ENCODE measurements at places on chromosomes 7 and 10.

DNA sequence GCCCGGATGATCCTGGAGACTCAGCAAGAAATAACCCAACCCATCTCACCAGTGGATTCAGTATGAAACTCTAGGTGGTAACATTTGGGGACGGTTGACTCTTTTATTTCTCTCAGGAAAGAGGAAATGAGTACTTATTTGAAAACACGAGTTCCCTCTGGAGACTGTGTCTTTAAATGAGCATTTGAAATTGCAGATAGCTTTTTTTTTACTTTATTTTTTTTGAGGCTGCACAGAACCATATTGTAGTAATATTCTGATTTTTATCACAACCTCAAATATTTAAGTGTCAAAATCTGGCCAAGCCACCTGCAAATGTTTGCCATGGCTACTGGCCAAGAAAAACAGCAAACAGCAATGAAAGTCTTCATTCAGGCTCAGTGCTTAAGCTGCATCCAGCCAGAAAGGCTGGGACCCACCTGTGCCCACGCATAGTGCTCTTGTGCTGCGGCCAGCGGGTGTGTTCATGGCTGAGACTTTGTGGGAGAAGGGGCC, 160.8 kb downstream of the CREB5 start:
- no peak for DNase-seq

- no peak for DNase-seq
Measured at GRCh38 chr10:17239345-17240085, 11.5 kb downstream of the VIM start.

DNA sequence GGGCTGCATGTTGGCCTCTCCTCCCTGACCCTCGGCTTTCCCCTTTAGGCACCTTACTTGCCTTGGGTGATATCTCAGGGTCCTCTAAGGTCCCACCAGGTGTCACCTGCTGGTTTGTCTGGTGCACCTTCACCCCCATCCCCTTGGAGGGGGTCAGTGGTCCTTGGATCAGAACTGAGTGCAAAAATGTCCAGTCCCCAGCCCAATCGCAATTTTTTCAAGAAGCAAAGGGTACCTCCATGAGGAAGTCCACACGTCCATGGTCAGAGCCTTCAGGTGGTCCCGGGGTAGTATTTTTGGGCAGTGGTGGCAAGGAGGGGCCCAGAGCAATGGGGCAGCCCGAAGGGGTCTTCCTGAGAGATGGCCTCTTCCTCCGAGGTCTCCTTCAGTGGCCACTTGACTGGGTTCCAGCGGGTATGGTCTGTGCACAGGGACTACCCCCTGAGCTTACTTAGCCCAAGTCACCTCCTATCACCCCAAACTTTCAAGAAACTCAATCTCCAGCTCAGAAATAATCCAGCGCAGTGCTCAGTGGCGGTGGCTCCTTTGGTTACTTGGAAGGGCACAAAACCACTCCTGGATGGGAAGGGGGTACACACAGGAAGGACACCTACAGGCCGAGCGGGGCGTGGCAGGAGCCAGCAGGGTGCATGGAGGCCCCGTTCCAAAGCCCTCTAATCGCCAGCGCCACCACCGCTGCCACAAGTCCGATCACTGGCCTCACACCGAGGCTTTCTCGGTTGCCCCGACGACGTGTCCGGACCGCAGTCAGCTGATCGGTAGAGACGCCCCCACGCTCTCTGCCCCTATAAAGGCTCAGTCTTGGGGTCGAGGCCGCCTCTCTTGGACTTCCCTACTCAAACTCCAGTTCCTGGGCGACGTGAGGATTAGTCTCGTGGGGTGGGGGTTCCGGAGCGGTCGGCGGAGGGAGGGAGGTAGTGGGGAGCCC, 4.5 kb downstream of the SAP25 start:
- peak; percentile 68 for DNase-seq

DNA sequence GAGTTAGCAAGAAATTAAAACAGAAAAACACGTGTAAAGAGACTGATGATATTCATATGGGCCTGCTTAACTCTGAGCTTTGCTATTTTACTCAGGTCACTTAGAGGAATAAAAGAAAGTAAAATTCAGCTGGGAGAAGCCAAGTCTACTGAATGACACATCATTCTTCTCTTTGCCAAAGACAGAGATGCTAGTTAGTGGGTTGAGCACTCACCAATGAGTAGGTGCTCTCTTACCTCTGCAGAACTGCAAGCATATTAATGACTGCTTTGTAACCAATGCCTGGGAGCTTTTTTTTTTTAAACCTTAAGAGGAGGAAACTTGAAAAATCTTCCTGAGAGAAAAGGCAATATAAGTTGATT, 44.8 kb upstream of the BAMBI start:
- no peak for DNase-seq

- no peak for DNase-seq
Measured at GRCh38 chr7:91694351-91694841, 186.1 kb downstream of the MTERF1 start.

GRCh38 chr10:29993319-29993915, 66.0 kb downstream of the JCAD start:
- DNase-seq: no peak

DNA sequence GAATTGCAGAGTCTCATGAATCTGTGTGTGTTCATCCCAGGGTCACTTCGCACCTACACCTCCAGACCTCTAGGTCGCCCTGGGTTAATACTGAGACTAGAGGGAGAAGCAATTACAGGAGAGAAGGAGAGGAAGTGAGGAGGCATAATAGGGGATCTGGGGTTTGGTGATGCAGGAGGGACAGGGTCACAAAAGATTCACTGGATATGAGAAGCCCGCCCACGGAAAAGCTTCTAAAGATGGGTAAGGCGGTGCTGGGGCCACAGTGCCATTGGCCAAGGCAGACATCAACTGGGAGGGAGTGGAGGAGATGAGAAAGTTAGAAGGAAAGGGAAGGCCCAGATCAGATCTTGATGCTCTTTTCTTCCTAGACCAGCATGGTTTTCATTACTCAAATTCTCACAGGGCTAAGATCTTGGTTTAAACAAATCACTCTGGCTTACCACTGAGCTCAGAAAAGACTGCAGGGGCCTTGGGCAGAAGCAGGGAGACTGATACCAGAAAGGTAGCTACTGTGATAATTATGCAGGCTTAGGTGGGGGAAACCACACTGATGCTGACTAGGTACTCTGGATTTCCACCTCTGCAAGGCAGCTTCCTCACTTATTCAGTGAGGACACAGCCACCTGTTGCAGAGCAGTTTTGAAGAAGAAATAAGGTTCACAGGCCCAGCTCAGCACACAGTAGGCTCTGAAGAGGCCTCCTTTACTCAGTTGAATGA, 17.4 kb upstream of the ZNF273 start:
- DNase-seq: no peak

GRCh38 chr7:35909870-35910357, 109.1 kb downstream of the SEPTIN7 start:
- DNase-seq: no peak

DNA sequence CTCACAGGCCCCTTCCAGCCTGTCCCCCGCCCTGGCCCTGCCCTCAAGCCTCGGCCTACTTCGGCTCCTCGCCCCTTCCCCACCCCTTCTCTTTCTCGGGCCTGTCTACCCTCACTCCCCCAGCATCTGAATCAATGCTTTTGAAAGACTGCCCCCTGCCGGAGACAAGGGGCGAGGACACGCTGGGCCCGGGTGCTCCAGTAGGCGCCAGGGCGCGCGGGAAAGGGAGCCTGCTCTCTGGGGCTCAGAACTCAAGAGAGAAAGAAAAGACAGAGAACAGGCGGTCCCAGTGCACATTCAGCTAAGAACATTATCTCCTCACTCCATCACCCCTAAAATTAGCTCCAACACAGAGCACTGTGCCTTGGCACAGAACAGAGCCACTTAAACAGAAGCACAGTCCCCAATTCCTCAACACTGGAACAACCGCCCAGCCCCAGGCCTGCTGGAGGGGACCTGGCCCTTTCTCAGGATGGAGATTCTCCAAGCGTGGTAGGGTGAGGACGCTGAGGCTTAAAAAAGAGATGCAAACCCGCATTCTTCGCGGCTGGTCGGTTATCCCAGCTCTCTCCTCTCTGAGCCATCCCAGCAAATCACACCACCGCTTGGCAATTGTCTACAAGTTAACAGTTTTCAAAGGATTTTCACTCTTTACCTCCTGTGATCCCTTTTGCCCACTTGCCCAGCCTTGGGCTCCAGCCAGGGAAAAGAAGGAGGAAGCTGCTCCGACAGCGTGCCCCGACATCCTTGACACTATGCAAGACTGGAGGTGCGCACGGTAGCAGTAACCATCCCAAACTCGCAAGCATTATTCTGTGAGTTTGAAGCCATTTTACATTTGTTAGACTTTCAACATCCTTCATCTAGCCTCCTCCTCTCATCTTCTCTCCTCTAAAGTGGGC, 2.1 kb downstream of the GIGYF1 start:
- peak; percentile 88 for DNase-seq

GRCh38 chr10:50393784-50394467, 142.6 kb upstream of the ASAH2 start:
- DNase-seq: no peak

DNA sequence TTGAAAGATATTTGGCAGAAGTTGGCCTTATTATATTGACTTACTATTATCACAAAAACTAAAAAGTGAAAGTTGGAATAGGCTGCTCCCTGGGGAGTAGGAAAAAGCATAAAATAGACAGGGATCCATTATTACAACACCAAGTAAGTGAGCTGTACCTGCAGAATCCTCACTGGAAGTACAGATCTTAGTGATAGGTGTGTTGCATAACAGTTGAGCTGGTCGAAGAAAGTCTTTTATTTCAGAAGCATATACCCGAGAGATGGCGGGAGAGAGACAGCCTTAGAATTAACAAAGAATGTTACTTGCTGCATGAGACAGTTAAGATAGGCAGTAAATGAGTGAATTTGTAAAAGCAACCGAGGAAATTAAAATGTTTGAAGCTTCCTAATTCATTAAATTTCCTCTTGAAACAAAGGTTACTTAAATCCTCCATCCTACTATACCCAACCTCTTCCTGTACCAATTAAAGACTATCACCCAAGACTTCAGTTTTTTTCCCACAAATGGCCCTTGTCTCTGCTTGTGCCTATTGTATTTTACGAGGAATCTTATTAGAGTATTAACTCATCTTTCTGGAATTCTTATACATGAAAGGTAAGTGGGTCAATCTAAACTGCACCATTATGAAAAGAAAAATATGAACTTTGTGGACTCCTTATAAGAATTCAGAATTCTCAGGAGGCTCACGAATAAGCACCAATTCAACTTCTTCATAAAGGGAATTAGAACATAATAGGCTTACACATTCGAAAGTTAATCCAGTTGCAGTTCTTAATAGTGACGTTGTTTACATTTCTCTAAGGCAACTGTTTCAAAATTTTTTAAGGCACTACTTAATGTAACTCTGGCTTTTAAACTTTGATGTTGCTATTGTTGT, 56.2 kb downstream of the CREM start:
- no peak for DNase-seq

GRCh38 chr10:89043052-89043451, 52.5 kb downstream of the FAS start:
- no peak for DNase-seq

GRCh38 chr10:3567291-3567963, 217.6 kb downstream of the KLF6 start:
- DNase-seq: no peak

GRCh38 chr10:113961182-113962031, 82.3 kb upstream of the ADRB1 start:
- DNase-seq: peak; percentile 60

- no peak for DNase-seq
Measured at GRCh38 chr10:51699145-51699474, 285 bp downstream of the CSTF2T start.

DNA sequence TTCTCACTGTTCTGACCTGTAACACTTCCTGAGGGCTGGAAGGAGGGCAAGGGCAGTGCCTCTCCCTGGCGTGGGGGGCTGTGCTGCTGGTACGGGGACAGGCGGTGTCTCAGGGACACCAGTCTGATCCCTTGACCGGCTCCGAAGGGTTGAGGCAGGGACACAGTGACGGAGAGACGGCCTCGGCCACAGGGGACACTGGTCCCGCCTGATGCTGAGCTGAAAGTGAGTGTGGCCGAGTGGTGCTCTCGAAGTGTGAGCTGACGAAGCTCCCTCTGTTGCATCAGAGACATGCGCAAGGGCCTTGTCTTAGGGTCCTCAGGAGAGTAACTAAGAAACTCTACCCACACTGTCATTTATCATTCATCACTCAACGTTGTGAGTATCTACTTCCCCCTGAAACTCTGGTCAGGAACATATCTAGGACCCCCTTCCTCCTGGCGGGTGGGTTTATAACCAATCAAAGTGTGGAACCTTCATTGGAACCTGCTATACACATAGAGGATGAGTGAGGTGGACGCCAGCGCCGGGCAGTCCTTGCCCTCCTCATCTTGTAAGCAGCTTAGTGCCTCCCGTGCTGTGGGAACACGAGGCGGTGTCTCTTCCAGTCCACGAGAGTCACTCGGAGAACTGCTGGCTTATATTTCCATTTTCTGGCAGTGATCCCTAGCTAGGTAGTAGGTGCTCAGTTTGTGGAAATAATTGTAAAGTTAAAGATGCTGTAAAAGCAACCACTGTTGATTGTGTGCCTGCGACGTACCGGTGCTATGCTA, 283.1 kb downstream of the DNAJB6 start:
- no peak for DNase-seq

- no peak for DNase-seq
Measured at GRCh38 chr10:133209117-133209516, 20.9 kb upstream of the UTF1 start.

- no peak for DNase-seq
Measured at GRCh38 chr10:131731780-131732630, 168.8 kb upstream of the PPP2R2D start.

- no peak for DNase-seq
Measured at GRCh38 chr7:97680622-97681021, 51.3 kb upstream of the TAC1 start.

DNA sequence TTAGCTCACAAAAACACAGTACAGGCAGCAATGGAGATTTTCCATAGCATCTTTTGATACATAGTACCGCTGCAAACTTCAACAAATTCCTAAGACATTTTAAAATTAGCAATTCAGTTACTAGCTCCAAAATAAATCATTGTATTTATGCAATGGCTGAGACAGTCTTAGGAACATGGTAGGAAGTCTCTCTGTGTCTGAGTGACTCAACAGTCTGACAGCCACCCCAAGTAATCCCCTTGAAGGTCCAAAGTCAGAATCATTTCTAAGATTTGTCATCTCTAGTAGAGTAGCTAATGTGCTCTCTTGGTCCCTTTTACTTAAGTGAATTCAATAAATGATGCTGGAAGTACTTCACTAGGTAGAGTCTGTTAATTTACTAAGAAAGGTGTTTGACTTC, 93.8 kb upstream of the NOBOX start:
- DNase-seq: no peak

- DNase-seq: no peak
Measured at GRCh38 chr7:3187444-3188040, 113.5 kb upstream of the SDK1 start.

DNA sequence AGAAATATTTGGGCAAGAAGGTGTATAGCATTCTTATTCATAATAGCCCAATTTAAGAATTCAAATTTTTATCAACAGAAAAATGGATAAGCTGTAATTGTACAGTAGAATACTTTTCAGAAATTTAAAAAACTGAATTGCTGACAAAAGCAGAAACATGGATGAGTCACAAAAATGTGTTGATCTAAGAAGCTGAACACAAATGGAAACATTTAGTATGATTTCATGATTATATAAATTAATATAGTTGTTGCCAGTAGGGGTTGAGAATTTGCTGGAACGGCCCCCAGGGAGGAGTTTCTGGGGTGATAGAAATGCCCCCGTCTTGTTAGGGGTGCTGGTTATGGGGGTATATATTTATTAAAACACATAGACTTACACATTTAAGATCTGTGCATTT, 179.1 kb downstream of the KLF6 start:
- DNase-seq: no peak

All from activated T-cell treated with anti-CD3 and anti-CD28 coated beads, Interleukin-2, amount 50 U/mL, for 24 hours (primary cell).